Right cardiac atrium (tissue), 5 donors: ENCODE measurements at places on chromosomes 6 and 20. TPM values are rescaled to one million over a fixed set of nuclear protein-coding genes. Genes with fewer than 3 reads are reported as not detected.

The TBXT gene
- total RNA-seq = not detected

The C20orf202 gene
- total RNA-seq = 0.22 TPM

The MEI4 gene
- 0.97 TPM for total RNA-seq

The EYS gene
- not detected for total RNA-seq

The APCDD1L gene
- total RNA-seq = 4.3 TPM

The MUC22 gene
- 0.06 TPM for total RNA-seq

The CRISP2 gene
- not detected for total RNA-seq

The TBX18 gene
- total RNA-seq = 9.1 TPM

The DCBLD1 gene
- total RNA-seq = 3.9 TPM

The HLA-B gene
- total RNA-seq = 283 TPM

The GHRH gene
- total RNA-seq = 7.3 TPM

The SYCP2 gene
- total RNA-seq = 1.8 TPM

DNA sequence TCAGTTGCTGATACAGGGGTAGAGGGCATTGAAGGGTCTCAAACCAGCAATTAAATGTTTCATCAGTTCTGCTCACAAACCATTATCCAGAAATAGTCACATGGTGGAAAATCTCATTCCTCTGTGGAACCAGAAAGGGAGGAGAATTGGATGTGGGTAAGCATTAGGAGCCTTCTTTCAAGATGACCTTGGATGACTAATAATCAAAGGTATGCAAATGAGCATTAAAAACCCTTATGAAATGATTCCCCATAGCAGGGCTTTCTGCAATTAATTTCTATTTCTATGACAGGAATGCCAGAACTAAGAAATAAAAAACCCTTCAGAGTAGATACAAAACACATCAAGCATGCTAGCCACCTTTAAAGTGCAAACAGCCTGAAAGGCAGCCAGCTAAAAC is 37.4 kb upstream of the HCRTR2 start:
- no peak for DNase-seq

DNA sequence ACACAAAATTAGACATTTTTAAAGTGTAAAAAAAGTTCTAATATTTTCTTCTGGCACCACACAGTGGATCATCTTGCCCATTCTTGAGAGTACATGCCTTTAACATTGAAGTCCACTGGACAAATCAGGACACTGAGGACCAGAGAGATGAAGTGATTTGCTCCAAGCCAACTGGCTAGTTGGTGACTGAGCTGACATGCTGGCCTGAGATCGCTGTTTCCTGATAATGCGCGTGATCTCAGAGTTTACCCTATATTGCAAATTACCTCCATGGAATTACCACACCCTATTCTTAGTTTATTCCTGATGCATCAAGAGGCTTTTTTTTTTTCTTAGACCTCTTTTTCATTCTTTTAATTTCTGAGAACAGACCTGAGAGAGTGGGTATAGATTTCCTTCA is 432.8 kb downstream of the CD83 start:
- DNase-seq = no peak

DNA sequence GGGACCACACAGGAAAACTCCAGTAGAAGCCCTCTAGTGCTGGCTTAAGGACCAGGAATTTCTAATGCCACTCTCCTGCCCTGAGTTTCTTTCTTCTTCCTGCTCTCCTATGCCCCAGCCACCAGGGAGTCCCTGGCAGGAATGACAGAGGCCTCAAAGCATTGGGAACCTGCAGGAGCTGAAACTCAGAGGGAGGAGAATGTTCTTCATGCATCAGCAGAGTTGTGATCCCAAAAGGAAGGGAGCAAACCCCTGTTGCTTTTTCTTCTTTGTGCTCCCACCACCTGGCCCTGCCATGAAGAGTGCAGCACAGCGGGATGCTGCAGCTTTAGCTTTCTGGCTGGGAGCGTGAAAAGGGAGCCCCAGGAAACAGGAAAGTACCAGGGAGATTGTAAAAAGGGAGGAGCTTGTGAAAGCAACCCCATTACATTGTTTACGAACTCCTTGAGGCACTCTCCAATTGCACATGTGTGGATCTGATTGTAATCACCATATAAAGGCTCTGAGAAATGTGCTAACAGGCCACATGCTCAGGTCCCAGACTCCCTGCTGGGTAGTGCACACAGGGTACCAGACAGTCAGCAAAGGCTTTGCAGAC is 34.7 kb upstream of the FKBP1A start:
- DNase-seq = no peak

DNA sequence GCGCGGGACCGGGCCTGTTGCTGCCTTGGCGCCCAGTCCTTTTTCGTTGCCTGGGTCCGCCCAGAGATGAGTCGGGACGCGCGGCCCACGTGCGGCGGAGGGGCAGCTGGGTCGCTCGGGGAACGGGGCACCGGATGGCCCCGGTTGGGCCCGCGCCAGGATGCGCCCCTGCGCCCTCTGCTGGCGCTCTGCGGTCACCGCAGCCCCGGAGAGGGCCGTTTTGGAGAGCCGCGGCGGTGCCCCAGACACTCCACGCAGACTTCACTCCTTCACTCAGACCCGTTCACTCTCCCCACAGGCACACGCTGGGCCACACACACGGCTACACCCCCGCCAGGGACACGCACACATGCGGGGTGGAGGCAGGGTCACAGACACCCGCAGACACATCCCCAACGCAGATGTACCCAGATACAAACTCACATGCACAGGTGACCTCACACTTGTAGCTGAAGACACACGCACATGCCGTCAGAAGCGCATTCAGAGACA is 38.8 kb downstream of the SRC start:
- peak; percentile 66 for DNase-seq

DNA sequence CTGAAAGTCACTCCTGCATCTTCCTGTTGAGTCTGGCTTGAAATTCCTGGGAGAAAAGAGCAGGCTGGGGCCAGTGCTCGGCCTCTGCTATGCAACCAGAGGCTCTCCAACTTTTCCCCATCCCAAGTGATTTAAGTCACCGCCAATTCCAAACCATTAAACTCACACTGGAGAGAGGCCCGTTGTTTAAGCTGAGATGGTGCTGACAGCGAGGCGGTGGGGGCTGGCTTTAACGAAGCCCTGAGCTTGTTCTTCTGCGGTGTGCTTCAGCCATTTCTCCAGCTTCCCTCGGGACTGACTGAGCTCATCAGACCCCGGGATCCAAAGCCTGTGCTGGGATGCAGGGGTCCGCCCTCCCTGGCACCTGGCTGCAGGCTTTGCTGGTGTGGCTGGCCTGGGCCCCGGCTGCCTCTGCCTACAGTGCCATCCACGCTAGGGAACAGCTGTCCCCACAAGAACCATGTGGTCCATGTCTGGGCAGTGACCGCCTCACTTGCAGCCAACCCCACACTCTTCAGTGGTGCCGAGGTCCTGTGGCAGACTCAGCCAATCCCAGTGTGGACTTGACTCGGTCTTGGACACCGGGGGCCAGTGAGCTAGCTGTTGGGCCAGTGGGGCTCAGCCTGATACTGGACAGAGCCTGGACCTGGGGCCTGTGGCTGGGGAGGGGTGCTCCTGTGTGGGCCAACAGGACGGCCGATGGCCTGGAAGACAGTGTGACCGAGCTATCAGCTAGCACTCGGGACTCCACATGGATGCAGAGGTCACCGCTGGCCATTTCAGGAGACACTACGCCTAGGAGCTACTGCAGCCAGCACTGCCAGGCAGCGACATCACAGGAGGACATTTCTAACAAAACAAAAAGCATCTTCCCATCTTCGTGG is 21.2 kb downstream of the RAMACL start:
- peak; percentile 60 for DNase-seq

GRCh38 chr6:3791526-3792203 is 40.2 kb upstream of the PXDC1 start:
- no peak for DNase-seq

- peak; percentile 48 for DNase-seq
Observed at GRCh38 chr6:44222486-44223318, 693 bp upstream of the SLC29A1 start.

- no peak for DNase-seq
Observed at GRCh38 chr6:20441921-20442320, 40.2 kb downstream of the E2F3 start.

DNA sequence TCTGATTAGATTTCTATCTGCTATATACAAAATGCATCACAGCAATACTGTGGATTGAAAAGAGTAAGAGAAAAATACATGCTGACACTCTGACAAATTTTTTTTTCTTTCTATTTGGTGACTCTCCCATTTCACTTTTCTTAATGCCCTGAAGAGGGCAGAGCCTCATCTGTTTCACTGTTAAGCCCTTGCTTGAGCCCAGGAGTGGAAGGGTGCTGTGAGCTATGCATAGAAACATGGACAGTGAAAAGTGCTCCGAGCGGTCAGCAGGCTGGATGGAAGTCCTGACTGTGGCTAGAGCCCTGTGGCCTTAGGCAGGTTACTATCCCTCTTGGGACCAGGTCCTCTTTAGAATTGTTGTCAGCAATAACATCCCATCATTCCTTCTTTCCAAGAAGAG is 17.4 kb upstream of the CSE1L start:
- no peak for DNase-seq

DNA sequence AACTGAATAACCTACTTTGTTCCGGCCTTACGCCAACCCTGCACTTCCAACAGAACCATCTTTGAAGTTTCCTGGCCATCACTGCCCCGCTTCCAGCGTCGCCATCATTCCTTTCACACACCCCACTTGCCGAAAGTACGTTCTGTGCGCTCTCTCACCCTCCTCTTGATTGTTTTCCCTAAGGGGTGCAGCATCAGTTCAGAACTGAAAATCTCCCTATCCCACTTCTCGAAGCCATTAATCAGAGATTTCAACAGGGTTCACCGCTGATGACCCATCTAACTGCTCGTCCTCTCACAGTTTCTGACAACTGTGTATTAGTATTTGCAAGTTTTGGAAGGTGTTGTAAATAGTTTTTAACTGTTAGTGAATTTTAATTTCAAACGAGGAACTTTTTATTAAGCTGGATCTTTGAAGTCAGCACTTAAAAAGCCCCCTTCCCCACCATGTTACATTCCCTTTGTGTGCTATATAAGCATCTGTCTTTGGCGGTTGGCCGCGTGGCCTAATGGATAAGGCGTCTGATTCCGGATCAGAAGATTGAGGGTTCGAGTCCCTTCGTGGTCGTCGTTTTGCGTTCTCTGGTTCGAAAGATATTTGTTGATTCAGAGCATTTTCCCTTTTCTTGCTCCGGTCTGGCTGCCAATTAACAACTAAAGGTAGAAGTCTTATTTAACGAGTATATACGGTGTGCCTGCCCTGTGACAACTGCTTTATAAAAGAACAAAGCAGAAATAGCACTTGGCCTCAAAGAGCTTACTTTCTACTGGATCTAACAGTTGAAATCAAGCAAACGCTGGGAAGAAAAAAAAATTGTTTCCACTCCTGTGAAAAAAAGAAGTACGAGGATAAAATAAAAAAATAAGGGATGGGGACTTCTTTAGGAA is 42.6 kb downstream of the TRIM27 start:
- DNase-seq = peak; percentile 71

- DNase-seq = no peak
Observed at GRCh38 chr6:137405806-137406205, 88.4 kb downstream of the OLIG3 start.

GRCh38 chr6:21828704-21829103 is 235.2 kb downstream of the SOX4 start:
- DNase-seq = no peak

DNA sequence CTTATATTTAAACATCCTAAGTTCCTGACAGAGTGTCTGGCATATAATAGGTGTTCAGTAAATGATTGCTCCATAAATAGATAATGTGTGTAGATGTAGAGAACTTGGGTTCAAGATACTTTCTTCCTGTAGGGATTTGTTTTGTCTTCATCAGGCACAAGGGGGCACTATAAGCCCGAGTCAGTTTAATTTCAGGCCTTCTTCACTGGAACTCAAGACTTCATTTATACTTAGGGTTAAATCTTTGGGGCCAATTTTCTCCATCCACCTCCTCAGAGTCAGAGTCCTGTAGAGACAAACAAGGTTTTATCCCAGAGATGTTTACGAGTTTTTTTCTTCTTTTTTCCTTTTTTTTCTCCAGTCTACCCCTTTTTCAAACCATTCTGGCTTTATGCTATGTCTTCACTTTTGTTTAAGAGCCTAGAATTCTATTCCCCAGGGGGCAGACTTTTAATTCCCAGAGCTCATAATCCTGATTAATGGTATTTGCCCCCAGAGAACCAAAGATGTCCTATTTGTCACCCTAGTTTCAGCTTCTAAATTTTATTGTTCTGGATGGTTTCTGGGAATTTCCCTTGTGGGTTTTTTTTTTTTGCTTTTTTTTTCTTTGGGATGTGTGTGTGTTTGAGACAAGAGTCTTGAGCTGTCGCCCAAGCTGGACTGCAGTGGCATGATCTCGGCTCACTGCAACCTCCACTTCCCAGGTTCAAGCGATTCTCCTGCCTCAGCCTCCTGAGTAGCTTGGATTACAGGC is 88.4 kb downstream of the HFE start:
- DNase-seq = no peak

GRCh38 chr6:135535989-135536414 is 38.5 kb upstream of the AHI1 start:
- no peak for DNase-seq

- DNase-seq = no peak
Observed at GRCh38 chr20:10558635-10559187, 115.1 kb downstream of the JAG1 start.

DNA sequence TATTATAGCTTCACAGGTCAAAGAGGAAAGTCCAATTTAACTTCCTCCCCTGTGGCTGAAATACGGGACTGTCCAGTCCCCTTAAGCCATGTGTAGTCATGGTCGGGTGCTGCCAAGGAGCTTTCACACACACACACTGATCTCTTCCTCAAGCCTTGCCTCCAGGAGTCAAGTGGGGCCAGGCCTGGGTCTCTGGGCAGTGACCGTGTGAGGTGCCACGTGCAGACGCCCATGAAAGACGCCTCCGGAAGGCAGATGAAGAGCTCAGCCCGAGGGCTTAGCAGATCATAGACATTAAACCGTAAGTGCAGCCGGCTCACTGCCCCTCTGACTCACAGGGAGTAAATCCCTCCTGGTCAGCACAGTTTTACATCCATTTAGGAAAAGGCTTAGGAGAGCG is 4.2 kb downstream of the GABRR2 start:
- DNase-seq = no peak

- DNase-seq = no peak
Observed at GRCh38 chr20:17533396-17533795, 2.2 kb upstream of the BFSP1 start.

DNA sequence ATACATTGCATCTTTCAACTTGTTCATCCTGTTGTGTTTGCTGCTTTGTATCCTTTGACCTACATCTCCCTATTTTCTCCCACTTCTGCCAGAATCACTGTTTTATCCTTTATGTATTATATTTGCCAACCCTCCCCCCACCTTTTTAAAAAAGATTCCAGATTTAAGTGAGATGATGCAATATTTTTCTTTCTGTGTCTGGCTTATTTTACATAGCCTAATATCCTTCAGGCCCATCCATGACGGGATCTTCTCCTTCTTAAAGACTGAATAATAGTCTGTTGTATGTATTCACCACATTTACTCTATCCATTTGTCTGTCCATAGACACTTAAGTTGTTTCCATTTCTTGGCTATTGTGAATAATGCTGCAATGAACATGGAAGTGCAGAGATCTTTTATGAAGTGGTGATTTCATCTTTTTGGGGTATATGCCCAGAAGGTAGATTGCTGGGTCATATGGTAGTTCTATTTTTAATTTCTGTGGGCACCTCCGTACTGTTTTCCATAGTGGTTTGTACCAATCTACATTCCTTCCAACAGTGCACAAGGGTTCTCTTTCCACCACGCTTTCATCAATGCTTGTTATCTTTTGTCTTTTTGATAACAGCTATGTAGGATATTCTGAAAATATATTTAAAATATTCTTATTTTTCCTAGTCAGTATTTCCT is 181.0 kb downstream of the CDKAL1 start:
- DNase-seq = no peak
